ENCODE measurements at places on chromosomes 2 and 18.

- DNase-seq, result no peak
These were observed 502 bp downstream of the MERTK start for GRCh38 chr2:111898703-111899514.

- DNase-seq, result no peak
These were observed 254.6 kb upstream of the SPRED2 start for GRCh38 chr2:65686928-65687521.

- DNase-seq, result no peak
These were observed 84.3 kb upstream of the MAP4K4 start for GRCh38 chr2:101613056-101613704.

DNA sequence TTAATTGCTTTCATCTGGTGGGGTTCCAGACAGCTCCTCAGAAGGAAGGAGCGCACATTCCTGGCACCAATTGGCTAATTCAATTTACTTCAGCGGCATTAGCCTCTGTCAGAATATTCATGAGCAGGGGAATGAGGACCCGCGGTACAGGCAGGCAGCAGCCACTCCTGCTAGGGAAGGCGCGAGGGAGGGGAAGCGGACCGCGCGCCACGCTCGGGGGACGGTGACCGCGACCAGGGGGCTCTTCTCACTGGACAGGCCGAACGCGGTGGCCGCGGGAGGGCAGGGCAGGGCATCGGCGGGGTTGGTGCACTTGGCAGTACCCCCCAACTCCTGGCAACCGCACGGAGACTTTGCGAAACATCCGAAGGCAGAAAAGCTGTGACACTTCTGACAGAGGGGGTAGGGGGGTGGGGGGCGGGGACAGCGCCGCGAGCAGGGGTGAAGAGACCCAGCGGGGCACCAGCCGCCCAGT is at the start of gene CDH20:
CDH20 (plus strand) TSS at position 160 of the 475 bp plus-strand sequence.
- DNase-seq, result no peak

GRCh38 chr2:138985881-138986280 is 205.7 kb upstream of the NXPH2 start:
- no peak for DNase-seq

DNA sequence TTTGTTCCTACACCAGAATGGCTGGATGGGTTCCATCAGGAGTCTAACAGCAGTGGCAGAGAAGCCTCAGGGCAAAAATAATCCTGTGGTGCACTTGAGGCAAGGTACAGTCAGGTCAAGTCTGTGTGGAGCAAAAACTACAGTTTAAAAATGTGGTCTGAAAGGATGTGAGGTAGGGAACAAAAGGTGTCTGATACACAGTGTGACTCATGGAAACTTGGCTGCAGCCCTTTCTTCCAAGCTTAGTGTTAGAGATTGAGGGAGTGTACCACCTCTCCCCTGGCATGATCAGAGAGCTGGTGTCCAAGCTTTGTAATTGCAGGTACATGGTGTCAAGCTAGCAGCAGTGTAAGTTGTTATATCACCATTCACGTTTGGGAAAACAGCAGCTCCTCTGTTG is 8.9 kb downstream of the ANKAR start:
- no peak for DNase-seq

GRCh38 chr2:8676921-8677645 is 4.8 kb upstream of the ID2 start:
- DNase-seq, result no peak

GRCh38 chr18:76708722-76709353 is 113.5 kb upstream of the ZNF236 start:
- DNase-seq, result no peak

GRCh38 chr2:48272199-48272598 is 257.8 kb upstream of the STON1 start:
- DNase-seq, result no peak

DNA sequence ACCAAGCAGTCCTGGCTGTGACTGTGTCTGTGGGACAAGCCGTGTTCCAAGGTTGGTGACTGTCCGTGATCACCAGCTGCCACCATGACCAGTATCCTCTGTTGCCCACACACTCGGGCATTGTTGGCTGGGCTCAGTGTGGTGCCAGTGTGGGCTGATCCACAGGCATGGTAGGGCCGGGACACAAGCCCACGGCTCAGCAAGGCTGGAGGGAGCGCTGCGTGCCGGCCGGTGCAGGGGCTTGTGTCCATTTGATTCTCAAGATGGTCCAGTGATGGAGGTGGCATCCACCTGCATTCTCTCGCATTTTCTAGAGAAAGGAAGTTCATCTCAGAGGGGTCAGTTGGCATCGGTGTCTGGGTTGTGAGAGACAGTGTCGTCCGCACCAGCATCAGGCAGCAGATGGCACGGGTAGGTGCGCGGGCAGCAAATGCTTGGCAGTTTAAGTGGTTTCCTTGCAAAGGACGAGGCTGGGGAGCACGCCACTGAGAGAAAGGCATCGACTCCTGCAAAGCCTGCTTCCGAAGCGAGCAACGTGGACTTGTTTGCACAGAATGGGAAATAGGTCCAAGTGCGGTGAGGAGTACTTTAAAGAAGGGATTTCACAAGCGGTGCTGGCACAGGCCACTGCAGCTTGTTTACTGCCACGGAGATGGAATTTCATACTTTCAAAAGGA is 20.9 kb downstream of the TWIST2 start:
- no peak for DNase-seq

- DNase-seq, result no peak
These were observed 657.2 kb upstream of the FSHR start for GRCh38 chr2:49811502-49811901.

All from cortex of kidney (tissue), 1 donor.